ENCODE measurements at places on chromosomes 6 and 20. TPM values are rescaled to one million over a fixed set of nuclear protein-coding genes. Genes with fewer than 3 reads are reported as not detected.

BPI gene
- not detected for total RNA-seq

COL11A2 gene
- total RNA-seq, result 0.60 TPM

DLK2 gene
- total RNA-seq, result 6.7 TPM

BACH2 gene
- 96.5 TPM for total RNA-seq

GJA1 gene
- 0.65 TPM for total RNA-seq

MUCL3 gene
- not detected for total RNA-seq

PRDM13 gene
- total RNA-seq, result 0.13 TPM

IRF4 gene
- total RNA-seq, result 743 TPM

SLC17A1 gene
- not detected for total RNA-seq

COX4I2 gene
- total RNA-seq, result not detected

RAB32 gene
- total RNA-seq, result 0.16 TPM

LCA5 gene
- 0.11 TPM for total RNA-seq

C6orf141 gene
- total RNA-seq, result not detected

COL21A1 gene
- total RNA-seq, result not detected

ZFP57 gene
- total RNA-seq, result not detected

AKAP12 gene
- 0.79 TPM for total RNA-seq

ULBP1 gene
- 1.3 TPM for total RNA-seq

TRDN gene
- total RNA-seq, result not detected

UNC5CL gene
- 1.4 TPM for total RNA-seq

PRRC2A gene
- 290 TPM for total RNA-seq

FOXA2 gene
- total RNA-seq, result not detected

ZNF311 gene
- total RNA-seq, result 0.52 TPM

ID1 gene
- total RNA-seq, result 1.4 TPM

MLIP gene
- not detected for total RNA-seq

TGM3 gene
- total RNA-seq, result not detected

OVOL2 gene
- total RNA-seq, result not detected

OPRM1 gene
- total RNA-seq, result not detected

CRYBG1 gene
- 28.6 TPM for total RNA-seq

IPCEF1 gene
- 13.5 TPM for total RNA-seq

TRIM10 gene
- not detected for total RNA-seq

BPIFB2 gene
- total RNA-seq, result 0.11 TPM

TINAG gene
- total RNA-seq, result not detected

CNKSR3 gene
- 0.08 TPM for total RNA-seq

Data from activated T-cell treated with anti-CD3 and anti-CD28 coated beads, Interleukin-2, amount 50 U/mL, for 4 hours (primary cell).